ENCODE measurements at places on chromosomes 3 and 15.
A peak's percentile ranks its signal among the peaks of the same experiment; 100 is the strongest.

GRCh38 chr15:75025107-75025506, 1.7 kb downstream of the PPCDC start:
- no peak for DNase-seq

DNA sequence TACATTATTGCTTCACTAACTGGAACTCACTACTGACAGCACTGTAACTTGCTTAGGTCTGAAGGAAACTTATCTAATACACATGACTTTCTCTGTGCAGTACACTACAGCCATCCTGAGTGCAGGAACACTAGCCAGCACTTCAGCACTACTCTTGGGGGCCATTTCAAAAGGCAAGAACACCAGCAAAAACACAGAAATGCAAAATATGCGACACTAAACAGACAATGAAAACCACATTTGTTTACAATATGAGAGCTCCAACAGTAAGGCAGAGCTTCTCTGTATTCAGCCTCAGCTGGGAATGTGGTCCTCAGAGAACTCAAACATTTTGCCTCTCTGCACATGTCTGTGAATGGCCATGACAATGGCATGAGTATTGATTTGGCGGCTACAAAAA, 109.6 kb downstream of the ARRDC4 start:
- peak; percentile 50 for DNase-seq

GRCh38 chr3:4493941-4494894, 1.1 kb downstream of the ITPR1 start:
- no peak for DNase-seq

- DNase-seq: no peak
Observed at GRCh38 chr3:30319713-30320112, 286.7 kb upstream of the TGFBR2 start.

- DNase-seq: peak; percentile 34
Observed at GRCh38 chr15:76470691-76471090, 134.1 kb downstream of the ISL2 start.

- no peak for DNase-seq
Observed at GRCh38 chr15:73286311-73286710, 82.4 kb downstream of the HCN4 start.

GRCh38 chr3:160671231-160671630, 5.7 kb upstream of the ARL14 start:
- DNase-seq: no peak

DNA sequence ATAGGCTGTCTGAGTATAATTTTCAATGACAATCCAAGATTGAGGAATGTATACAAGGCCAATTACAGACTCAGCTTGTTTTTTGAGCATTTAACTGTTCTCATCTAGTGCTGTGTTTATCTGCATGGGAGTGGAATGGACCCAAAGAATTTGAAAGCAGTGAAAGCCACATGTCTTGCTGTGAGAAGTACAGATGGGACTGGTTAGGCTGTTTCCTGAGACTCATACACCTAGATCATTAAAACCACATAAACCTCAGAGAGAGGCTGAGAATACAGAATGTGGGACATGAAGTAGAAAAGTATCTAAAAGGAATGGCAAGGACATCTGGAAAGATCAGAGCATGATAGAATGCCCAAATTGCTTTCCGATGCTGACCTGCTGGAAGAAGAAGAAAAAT, 224.6 kb downstream of the NLGN1 start:
- peak; percentile 59 for DNase-seq

Measured in GM04503 (cell line).